Uterine smooth muscle cell (primary cell): ENCODE measurements at places on chromosomes 6 and 20. TPM values are rescaled to one million over a fixed set of nuclear protein-coding genes. Genes with fewer than 3 reads are reported as not detected.

The ZNF311 gene
- 1.7 and 2.9 TPM in 2 replicates for total RNA-seq

The C6orf58 gene
- not detected in 2 replicates for total RNA-seq

The CLDN20 gene
- total RNA-seq, result not detected in 2 replicates

The HLA-DQB1 gene
- not detected in 2 replicates for total RNA-seq

The DDAH2 gene
- 39.3 and 81.0 TPM in 2 replicates for total RNA-seq

The SNPH gene
- total RNA-seq, result 14.6 and 18.1 TPM in 2 replicates

The CYP39A1 gene
- total RNA-seq, result 0.44 and 1.7 TPM in 2 replicates

The MYL9 gene
- total RNA-seq, result 7.2 and 18.2 TPM in 2 replicates

The VSX1 gene
- total RNA-seq, result not detected in 2 replicates

The SLC22A23 gene
- total RNA-seq, result 8.9 and 18.1 TPM in 2 replicates

The CLPSL1 gene
- total RNA-seq, result not detected in 2 replicates

The GTSF1L gene
- not detected in 2 replicates for total RNA-seq

The HSPA1A gene
- total RNA-seq, result 60.4 and 107 TPM in 2 replicates

The PNPLA1 gene
- total RNA-seq, result not detected in 2 replicates

The HSPA12B gene
- total RNA-seq, result 0.11 and 0.12 TPM in 2 replicates

The RSPO3 gene
- 2.6 and 3.7 TPM in 2 replicates for total RNA-seq

The FRMD1 gene
- total RNA-seq, result under 0.01 TPM in 1 of 2 replicates, not detected in the other

The TRIM10 gene
- total RNA-seq, result 0.12 TPM in 1 of 2 replicates, not detected in the other

The ATP5F1E gene
- 14.7 and 24.0 TPM in 2 replicates for total RNA-seq

The RBM24 gene
- total RNA-seq, result 7.0 and 7.6 TPM in 2 replicates

The METTL24 gene
- total RNA-seq, result 0.50 and 0.55 TPM in 2 replicates

The NRSN1 gene
- total RNA-seq, result not detected in 2 replicates

The DUSP15 gene
- total RNA-seq, result not detected in 2 replicates
